ENCODE measurements at places on chromosomes 12 and 14.

DNA sequence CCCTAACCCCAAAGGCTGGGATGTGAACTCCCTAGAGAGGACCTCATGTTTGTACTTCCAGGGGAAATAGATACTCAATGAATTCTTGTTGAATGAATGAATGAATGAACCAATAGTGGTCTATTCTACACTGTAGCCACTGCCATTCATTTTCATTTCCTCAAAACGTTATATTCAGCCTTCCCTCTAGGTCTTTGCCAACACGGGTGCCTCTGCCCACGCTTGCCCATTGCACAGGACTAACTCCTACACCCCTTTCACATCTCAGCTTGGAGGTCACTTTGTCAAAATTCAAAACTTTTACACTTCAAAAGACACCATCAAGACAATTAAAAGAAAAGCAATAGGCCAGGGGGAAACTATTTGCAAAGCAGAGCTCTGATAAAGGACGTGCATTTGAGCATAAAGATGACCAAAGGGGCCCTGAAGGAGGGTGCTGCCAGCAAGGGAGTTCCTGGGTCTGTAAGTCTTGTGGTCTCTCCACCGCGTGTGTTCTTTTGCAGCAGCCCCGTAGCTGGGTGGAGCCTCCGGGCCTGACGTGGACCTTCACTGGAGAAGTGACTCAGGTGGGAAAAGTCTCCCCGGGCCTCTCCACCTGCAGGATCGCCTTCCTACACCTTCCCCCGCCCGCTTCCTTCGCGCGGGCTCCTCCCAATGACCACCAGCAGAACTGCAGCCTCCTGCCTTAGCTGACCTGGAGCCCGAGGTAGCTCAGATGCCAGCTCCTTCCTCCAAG is 31.5 kb downstream of the TMEM63C start:
- peak; percentile 65 for DNase-seq

- no peak for DNase-seq
Observed at GRCh38 chr12:89464974-89465592, 59.5 kb downstream of the GALNT4 start.

DNA sequence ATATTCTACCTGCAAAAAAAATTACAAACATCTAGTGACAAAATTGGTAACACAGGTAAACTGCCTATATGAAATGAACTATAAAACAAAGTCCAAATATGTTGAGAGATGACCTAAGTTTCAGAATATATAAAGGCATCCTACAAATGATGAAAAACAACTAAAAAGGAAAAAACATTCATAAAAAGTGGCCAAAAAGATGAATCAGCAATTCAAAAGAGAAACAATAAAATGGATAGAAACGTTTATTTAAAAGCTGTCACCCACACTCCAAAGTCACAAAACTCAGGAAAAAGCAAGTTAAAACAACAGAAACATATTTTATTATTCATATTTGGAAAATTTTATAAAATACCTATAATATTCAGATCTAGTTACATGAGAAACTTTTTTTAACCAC is 106.5 kb upstream of the DCN start:
- no peak for DNase-seq

DNA sequence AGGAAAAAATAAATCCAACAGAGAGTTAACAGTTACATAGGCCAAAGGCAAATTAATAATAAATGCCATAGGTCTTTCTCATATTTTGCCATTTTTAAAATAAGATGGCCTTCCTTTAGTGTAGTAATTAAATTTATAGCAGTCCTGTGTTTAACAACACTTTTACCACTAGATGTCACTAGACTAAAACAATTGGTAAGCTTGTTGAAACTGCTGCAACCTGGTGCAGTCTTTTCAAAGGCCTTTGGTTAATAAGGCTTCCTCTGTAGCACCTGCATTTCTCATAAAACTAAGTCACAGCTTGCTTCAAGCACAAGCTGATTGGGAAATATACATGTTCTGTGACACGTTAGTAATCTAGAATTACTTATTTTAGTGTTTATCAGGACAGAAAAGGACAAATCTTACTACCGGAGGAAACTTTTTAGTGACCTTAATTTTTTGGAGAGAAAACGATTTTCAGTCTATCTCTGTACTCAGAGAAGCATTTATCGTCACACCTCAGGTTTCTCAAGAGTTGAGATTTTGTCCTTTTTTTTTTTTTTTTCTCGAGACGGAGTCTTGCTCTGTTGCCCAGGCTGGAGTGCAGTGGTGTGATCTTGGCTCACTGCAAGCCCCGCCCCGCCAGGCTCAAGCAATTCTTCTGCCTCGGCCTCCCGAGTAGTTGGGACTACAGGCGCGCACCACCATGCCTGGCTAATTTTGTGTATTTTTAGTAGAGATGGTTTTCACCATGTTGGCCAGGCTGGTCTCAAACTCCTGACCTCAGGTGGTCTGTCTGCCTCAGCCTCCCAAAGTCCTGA is 20.0 kb downstream of the BORCS5 start:
- no peak for DNase-seq

GRCh38 chr12:24979976-24980730 is 31.3 kb upstream of the BCAT1 start:
- no peak for DNase-seq
